Right lung (tissue), 10 donors: ENCODE measurements at places on chromosomes 1 and 21. TPM values are rescaled to one million over a fixed set of nuclear protein-coding genes. Genes with fewer than 3 reads are reported as not detected.

The UBL4B gene
- polyA plus RNA-seq = not detected

The PLD5 gene
- polyA plus RNA-seq = 0.33 TPM

The RHCE gene
- 1.4 TPM for polyA plus RNA-seq

The PIGR gene
- 0.26 TPM for polyA plus RNA-seq

The CD52 gene
- 5.7 TPM for polyA plus RNA-seq

The SH3BGR gene
- polyA plus RNA-seq = 1.5 TPM

The HPCAL4 gene
- 0.19 TPM for polyA plus RNA-seq

The VASH2 gene
- polyA plus RNA-seq = 26.3 TPM

The NBPF11 gene
- polyA plus RNA-seq = 33.3 TPM

The OPRD1 gene
- 0.15 TPM for polyA plus RNA-seq

The ZMYND12 gene
- 3.5 TPM for polyA plus RNA-seq

The RGS8 gene
- 0.03 TPM for polyA plus RNA-seq
